ENCODE measurements at places on chromosomes 16 and 17.

DNA sequence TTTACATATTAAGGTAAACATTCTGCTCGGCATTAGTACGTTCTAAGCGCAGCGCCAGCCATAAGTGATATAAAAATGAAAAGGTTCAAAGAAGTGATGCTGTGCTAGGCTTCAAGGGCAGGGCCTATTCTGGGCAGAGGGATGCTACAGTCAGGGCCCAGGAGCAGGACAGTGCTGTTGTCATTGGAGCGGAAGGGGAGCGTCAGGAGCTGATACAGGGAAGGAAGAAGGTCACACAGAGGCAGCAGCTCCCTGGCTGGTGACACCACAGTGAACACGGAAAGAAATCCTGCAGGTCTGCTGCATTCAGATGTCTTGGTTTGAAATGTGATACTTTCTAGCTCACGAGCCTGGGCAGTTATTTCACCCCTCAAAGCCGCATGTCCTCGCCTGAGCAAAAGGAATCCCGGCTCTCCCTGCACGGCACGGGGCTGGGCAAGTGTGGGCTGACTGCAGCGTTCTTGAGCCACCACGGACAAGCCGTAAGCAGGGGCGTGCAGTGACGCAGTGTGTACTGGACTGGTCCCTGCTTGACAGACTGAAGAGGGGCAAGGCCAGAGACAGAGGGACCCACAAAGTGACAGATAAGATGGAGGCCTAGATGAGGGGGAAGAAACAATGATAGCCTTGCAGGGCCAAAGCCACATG lies 41.1 kb downstream of the ZCCHC14 start:
- DNase-seq, result no peak

DNA sequence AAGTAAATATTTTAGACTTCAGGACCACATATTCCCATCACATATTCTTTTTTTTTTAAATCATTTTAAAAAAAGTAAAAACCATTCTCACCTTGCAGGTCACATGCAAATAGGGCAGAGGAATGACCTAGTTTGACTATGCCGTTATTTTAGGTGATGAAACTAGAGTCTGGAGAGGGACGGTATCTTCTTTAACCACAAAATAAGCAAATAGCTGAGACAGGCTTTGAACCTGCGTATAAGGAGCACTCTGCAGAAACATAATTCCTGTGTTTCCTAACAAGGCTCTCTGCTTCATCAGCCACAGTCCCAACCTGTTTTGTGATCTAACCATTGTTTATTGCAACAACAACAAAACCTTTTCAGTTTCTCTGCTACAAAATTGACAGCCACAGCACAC lies 121.5 kb downstream of the PCTP start:
- no peak for DNase-seq

DNA sequence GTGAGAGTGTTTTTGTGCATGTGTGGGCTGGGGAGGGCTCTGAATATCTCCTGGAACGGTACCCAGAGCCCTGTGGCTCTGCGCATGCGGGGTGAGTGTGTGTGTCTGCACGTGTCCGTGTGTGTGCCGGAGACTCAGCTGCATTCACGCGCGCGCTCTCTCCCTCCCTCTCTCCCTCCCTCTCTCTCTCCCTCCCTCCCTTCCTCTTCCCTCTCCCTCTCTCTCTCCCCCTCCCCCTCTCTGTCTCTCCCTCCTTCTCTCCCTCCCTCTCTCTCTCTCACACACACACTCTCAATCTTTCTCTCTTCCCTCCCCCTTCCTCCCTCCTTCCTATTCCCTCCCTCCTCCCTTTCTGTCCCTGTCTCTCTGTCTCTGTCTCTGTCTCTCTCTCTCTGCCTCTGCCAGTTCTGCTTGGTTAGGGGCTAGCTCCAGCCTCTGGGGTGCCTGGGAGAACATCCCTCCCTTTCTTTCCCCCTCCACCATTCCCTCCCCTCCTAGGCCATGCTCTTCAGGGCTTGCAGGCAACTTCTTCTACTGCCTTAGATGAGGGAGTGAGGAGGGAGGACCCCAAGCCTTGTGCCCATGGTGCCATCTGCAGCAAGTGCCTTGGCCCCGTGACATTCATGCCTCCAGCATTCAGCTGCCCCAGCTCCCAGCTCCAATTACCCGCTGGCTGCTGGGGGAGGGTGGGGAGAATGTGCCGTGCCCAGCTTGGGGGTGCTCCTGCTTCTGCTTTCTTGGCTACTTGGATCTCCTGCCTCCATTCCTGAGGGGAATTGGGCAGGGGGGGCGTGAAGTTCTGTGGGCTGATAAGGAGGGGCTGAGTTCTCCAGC lies 6.4 kb downstream of the THRA start:
- peak; percentile 77 for DNase-seq

DNA sequence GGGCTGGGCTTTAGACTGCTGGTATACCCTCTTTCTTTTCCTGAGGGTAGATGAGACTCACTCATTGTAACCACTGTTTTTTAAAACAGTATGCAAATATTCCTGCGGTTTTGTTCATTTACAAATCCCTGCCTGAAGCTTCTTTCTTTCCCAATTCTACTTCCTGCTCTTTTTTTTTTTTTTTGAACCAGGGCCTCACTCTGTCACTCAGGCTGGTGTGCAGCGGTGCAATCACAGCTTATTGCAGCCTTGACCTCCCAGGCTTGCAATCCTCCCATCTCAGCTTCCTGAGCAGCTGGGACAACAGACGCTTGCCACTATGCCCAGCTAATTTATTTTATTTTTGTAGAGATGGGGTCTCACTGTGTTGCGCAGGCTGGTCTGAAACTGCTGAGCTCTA lies 8.0 kb upstream of the SULT1A1 start:
- no peak for DNase-seq

- no peak for DNase-seq
Observed at GRCh38 chr17:7632492-7632894, 2.6 kb downstream of the SHBG start.

GRCh38 chr16:12439399-12440227 lies 364.1 kb downstream of the CPPED1 start:
- DNase-seq, result no peak

- no peak for DNase-seq
Observed at GRCh38 chr16:59973966-59974365, 1239.8 kb upstream of the GOT2 start.

- DNase-seq, result no peak
Observed at GRCh38 chr17:51793686-51794085, 364.8 kb downstream of the CA10 start.

DNA sequence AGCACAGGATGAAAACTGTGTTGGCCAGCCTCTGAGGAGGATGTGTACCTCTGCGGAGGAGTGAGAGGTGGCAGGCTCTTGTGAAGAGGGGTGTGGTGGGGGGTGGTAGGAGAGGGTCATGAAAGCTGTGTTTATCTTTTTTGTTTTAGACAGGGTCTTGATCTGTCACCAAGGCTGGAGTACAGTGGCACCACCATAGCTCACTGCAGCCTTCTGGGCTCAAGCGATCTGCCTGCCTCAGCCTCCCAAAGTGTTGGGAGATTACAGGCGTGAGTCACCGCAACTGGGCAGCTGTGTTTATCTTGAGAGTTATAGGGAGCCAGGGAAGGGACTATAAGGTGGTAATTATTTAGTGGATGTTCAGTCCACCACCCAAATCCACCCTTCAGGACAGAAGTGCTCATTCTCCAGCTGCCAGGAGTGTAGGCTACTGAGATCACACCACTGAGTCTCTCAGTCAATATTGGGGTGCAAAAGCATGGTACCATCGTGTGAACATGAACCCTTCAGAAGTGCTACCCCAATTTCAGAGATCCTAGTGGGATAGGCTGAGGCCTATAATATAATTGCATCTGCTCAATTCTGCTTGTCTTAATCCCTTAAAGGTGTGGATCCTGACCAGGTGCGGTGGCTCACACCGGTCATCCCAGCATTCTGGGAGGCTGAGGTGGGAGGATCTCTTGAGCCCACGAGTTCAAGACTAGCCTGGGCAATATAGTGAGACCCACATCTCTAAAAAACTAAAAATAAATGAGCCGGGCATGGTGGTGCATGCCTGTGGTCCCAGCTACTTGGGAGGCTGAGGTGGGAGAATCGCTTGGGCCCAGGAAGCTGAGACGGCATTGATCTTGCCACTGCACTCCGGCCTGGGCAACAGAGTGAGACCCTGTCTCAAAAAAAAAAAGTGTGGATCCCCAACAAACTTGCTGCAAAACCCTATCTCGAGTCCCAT lies 788 bp upstream of the EXOC3L1 start:
- DNase-seq, result no peak

DNA sequence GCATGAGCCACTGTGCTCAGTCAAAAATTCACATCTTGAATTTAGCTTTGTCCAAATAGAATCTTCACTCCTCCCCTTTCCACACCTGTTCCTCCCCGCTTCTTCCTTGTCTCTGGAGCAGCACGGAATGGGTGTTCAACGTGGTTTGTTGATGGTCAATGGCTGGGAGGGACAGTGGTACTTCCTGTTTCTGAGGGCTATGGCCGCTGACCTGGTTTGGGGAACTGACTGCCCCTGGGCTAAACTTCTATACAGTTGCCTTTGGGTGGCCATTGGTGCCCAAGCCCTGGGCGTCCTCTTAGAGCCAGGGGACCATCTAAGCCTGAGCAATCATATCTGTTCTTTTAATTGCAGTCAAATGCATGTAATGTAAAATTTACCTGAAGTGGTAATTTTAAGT lies 19.1 kb upstream of the WFIKKN2 start:
- DNase-seq, result no peak

GRCh38 chr17:37174205-37174604 lies 201.6 kb upstream of the C17orf78 start:
- DNase-seq, result no peak

- DNase-seq, result no peak
Observed at GRCh38 chr16:12184419-12184917, 207.9 kb downstream of the SNX29 start.

GRCh38 chr17:37702598-37702997 lies 42.3 kb downstream of the HNF1B start:
- peak; percentile 61 for DNase-seq

- DNase-seq, result peak; percentile 8
Observed at GRCh38 chr17:34171245-34171818, 83.8 kb upstream of the CCL2 start.

DNA sequence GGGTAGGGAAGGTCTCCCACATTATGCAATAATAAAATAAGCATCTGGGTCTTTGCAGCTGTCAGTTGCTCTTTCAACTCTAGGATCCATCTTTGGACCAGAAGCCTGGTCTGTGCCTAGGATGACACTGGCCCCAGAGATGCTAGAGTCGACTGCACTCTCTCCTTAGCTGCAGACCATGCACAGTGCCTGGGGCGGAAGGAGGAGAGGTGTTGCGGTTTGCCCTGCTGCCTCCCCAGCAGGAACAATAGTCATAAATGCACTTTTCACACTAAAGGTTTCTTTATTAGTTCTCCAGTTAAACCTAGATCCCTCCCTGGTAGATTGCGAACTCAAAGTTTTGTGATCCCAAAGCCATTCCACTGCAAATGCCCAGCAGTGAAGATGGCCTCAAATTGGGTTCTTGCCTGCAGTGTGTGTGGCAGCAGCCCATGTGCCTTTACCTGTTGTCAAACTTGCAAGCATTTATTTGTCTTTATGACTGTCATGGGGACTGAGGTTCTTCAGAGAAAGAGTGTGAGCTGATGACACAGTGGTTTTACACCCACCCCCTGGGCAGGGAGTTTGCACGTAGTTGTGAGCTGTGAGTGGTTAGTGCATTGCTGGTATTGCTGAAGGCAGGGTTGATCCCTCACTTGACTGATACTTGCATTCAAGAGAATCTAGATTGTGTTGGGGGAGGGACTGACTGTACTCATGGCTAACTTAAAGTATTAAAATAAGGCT lies 10.3 kb downstream of the ATXN1L start:
- DNase-seq, result no peak

DNA sequence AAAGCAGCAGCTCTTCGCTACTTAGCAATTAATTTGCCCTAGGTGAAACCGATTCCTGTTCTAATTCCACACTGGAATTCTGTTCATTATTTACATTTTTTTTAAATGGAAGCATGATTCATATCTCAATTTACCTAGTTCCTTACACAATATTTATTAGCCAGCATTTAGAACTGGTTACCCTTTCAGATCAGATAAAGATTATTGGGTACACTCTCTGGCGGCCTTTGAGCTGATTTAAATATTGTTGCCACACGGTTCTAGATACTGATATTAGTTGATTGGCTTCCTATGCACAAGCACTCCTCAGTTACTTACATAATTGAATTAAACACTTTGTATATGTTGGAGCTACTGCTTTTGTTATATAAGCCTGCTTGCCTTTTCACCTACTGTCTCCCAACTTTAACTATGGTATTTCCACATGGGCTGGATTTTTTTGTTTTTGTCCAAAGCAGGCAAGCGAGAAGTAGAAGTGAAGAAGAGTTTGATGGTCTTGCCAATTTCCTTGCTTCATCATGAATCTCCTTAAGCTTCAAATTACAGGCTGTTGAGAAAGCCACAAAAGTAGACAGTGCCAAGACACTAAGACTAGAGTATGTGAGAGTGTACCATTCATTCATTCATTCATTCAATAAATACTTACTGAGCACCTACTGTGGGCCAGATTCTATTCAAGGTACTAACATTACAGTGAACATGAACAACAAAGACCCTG lies 3.9 kb upstream of the ALDH3A2 start:
- no peak for DNase-seq

DNA sequence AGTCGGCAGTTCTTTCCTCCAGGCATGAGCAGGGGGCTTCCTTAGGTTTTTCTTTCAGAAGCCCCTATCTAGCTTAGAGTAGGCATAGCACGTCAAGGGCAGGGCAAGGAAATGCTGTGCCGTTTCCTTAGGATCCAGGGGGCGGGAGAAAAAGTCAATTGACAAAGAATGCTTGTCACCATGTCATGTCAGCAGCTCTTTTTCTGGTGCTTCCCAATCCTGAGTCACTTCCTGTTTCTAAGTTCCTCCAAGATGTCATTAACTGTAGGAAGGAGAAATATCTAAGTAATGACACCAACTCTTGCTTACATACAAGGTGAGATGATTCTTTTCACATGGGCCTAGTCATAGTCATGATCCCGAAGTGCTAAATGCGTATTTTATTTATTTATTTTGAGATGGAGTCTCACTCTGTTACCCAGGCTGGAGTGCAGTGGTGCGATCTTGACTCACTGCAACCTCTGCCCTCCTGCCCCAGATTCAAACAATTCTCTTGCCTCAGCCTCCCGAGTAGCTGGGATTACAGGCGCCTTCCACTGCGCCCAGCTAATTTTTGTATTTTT lies 35.2 kb downstream of the GJC1 start:
- DNase-seq, result peak; percentile 64

- no peak for DNase-seq
Observed at GRCh38 chr16:49333259-49333597, 40.4 kb upstream of the C16orf78 start.

DNA sequence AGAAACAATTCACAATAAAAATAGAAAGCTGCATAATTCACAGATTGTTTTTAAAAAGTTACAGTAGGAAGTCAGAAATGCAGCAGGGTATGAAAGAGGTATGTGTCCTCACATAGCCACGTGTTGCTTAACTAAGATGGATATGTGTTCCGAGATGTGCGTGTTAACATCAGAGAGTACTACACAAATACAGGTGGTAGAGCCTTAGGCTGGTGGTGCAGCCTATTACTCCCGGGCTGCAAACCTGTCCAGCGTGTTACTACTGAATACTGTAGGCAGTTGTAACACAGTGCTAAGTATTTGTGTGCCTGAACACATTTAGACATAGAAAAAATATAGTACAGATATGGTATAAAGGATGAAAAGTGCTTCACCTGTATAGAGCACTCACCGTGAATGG lies 46.4 kb downstream of the USP10 start:
- DNase-seq, result no peak
